ENCODE measurements at places on chromosomes 4 and X. TPM values are rescaled to one million over a fixed set of nuclear protein-coding genes. Genes with fewer than 3 reads are reported as not detected.
A peak's percentile ranks its signal among the peaks of the same experiment; 100 is the strongest.

GRCh38 chrX:47540754-47541538, 20.1 kb upstream of the ARAF start:
- DNase-seq: peak; percentile 98

DNA sequence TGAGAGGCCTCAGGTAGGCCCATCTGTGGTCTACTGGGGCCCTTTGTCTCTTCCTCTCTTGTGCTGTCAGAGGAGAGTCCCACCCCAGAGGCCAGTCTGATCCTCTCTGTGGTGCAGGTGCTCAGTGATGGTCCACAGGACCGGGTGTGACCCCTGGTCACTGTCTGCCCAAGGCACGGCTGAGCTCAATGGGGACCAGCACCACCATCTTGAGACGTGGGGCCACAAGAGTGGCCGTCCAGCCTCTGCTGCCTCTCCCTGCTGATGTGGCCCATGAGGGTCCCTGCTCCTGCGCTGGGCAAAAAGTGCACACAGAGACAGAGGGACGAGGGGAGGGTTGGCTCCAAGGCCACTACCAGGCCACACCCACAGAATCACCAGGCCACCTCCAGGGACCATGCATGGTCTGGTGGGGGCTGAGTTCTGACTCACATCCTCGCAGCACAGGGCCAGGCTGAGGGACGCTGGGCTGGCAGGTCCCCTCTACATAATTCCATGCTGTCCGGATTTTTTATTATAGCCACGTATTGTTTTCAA, 88.3 kb downstream of the FAM53A start:
- DNase-seq: no peak

Gene GPRASP2
- polyA plus RNA-seq: 20.9 TPM

- no peak for DNase-seq
Measured at GRCh38 chr4:108991551-108992328, 228.9 kb upstream of the ETNPPL start.

- no peak for DNase-seq
Measured at GRCh38 chrX:332916-333610, 14.5 kb upstream of the GTPBP6 start.

Gene WDFY3
- polyA plus RNA-seq: 14.2 TPM

Gene PPP2R2C
- 0.23 TPM for polyA plus RNA-seq

GRCh38 chr4:14222377-14223029, 595.0 kb upstream of the BOD1L1 start:
- no peak for DNase-seq

- DNase-seq: no peak
Measured at GRCh38 chr4:88981556-88981955, 75.4 kb downstream of the FAM13A start.

Gene NEXMIF
- 0.33 TPM for polyA plus RNA-seq

Gene FABP2
- polyA plus RNA-seq: not detected

DNA sequence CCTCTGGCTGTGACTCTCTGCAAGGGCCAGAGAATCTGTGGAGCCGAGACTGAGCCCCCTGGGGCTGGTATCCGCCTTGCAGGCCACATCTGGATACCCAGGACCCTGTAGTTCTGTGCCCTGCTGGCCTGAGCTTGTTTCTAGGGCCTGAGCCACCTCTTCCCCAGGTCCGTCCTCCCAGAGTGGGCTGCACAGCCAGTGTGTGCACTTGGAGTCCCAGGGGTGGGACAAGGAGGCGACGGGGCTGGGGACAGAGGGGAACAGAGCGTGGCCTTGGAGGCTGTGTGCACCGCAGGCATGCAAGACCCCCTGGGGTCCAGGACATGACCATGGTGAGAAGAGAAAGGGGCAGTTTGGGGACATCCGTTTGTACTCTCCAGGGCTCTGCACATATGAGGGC, 105.5 kb downstream of the SORCS2 start:
- no peak for DNase-seq

DNA sequence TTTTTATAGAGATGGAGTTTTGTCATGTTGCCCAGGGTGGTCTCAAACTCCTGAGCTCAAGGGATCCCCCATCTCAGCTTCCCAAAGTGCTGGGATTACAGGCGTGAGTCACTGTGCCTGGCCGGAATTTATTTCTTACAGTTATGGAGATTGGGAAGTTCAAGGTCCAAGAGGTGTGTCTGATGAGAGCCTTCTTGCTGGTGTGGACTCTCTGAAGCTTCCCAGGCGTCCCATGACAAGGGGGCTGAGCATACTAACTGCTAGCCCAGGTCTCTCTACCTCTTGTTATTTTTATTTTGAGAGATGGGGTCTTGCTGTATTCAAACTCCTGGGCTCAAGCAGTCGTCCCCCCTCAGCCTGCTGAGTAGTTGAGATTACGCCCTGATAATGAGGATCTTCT, 2.9 kb upstream of the NSD2 start:
- DNase-seq: no peak

GRCh38 chrX:32985544-32985943, 225.8 kb downstream of the DMD start:
- peak; percentile 25 for DNase-seq

- peak; percentile 5 for DNase-seq
Measured at GRCh38 chr4:188372058-188372457, 232.8 kb downstream of the TRIML1 start.

GRCh38 chrX:69503782-69504625, at the start of gene NALF2:
NALF2 (plus strand) TSS chrX:69504326; CDS start chrX:69505283, 957 bp downstream.
- DNase-seq: peak; percentile 84

GRCh38 chr4:24988776-24989175, 42.0 kb downstream of the LGI2 start:
- DNase-seq: no peak

- DNase-seq: no peak
Measured at GRCh38 chr4:184395971-184396391, 78.4 kb downstream of the IRF2 start.

GRCh38 chr4:108097990-108098553, 70.7 kb downstream of the LEF1 start:
- no peak for DNase-seq

DNA sequence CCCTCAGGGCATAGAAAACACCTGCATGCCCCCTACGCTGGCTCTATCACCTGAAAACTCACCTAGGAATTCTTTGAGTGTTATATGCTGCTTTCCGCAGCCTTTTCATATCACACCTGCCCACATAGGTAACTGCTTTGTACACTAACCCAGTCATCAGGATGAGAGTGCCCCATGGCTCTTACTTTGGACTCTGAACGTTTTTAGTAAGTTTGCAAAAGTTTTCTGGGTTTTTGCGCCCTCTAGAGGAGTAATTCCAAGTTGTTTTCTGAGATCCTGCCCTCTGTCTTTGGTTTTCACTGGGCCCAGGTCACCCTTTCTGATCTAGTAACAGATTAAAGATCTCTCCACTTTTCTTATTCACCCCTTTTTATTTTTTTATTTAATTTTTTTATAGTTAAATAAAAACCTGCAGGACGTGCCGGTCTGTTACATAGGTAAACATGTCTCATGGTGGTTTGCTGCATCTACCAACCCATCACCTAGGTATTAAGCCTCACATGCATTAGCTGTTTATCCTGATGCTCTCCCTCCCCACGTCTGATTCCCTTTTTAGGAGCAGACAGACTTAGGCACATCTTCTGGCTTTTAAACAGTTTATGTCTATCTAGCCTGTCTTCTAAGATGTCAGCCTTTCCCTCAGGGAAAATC, 139.2 kb downstream of the NWD2 start:
- DNase-seq: peak; percentile 35

DNA sequence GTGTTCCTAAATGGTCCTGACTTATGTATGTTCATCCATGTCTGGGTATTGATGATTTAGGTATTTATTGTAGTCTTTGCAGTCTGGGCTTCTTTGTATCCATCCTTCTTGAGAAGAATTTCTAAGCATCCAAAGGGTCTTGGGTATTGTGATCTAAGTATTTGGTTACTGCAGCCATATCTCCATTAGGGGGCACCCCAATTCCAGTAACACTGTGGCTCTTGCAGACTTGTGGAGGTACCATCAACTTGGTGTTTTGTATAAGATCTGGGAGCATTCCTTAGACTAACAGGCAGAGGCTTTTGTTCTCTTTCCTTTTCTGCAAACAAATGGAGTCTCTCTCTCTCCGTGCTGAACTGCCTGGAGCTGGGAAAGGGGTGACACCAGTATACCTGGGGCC, 113.7 kb upstream of the NEXMIF start:
- DNase-seq: no peak
